Stimulated activated CD4-positive, alpha-beta T cell treated with anti-CD3 and anti-CD28 coated beads, Interleukin-2, amount 100 ng/mL, for 48 hours (primary cell): ENCODE measurements at places on chromosomes 11 and 22.
A peak's percentile ranks its signal among the peaks of the same experiment; 100 is the strongest.

DNA sequence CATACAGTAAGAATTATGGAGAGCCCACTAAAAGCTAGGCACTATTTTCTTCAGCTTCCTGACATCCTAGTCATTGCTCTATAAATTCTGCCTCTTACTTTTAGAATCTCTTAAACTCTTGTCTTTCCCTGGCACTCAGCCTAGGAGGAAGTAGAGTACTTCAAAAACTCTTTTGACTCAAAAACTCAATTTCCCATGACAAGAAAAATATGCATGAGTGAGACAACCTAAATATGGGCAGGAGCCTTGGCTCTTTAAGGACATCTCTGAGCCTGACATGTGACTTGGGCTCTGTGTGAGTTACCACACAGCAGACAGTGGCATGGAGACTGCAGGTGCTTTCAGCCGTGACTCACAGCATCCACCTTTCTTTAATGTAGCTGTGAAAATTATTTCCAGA lies 97.5 kb upstream of the CCDC179 start:
- DNase-seq: no peak

DNA sequence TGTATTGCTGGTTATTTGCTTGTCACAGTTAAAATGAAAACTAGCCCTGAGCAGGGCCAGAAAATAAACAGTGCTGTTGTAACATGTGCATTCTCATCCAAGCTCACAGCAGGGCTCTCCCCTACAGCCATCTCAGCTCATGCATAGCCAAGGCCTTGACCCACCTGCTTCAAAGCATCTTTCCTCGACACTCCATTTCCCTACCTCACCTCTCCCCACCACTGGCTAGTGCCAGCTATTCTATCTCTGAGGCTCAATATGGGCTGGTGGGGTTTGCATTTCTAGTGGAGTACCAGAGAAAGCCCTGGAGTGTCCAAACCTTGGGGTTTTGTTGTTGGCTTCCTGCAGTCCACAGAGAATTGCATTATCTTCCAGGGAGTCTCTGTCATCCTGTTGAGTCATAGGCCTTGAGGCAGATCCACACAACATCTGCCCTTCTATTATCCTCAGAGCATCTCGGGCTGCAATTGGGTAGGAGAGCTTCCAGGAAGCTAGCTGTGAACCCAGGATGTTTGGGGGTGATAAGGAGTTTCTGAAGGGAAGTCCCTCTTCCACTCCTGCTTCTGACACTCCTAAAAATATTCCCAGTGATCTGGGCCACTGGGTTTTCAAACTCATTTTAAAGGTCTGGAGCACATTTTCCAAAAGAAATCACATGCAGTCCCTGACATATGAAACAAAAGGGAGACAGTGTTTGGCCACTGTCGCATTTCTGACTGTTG lies 36.1 kb upstream of the AMOTL1 start:
- DNase-seq: no peak

GRCh38 chr11:114279792-114280546 lies 16.2 kb upstream of the NNMT start:
- no peak for DNase-seq

DNA sequence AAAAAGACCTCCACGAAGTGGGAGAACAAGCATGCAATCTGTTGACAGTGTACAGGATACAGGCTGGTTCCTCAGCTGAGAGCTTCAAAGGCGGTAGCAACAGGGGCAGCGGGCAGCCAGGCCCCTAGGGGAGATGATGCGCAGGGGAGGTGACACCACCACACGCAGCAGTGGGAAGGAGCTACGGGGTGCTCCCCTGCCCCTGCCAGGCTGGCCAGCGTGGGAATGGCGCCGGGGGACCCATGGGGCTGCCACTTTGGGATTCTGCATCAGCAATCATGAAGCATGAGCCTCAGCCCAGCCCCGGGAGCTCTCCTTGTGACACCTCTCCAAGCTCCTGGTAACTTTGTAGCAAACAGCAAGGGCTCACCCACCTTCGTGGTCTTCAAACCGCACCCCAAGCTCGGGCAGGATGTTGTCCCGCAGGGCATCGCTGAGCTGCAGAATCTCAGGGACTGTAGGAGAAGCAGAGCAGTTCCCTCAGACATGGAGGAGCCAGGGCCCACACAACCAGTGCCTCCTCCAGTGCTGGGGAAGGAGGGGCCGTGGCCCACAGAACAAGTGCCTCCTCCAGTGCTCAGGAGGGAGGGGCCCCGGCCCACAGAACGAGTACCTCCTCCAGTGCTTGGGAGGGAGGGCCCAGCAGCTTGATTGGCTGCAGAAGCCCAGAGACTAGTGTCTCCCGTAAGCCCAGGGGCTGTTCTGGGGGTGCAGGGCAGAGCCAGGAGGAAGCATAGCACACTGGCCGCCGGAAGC lies 14.6 kb upstream of the NAP1L4 start:
- no peak for DNase-seq

- no peak for DNase-seq
Observed at GRCh38 chr11:103648670-103649400, 387.6 kb upstream of the DDI1 start.

GRCh38 chr11:75371949-75372876 lies 20.8 kb upstream of the ARRB1 start:
- no peak for DNase-seq

DNA sequence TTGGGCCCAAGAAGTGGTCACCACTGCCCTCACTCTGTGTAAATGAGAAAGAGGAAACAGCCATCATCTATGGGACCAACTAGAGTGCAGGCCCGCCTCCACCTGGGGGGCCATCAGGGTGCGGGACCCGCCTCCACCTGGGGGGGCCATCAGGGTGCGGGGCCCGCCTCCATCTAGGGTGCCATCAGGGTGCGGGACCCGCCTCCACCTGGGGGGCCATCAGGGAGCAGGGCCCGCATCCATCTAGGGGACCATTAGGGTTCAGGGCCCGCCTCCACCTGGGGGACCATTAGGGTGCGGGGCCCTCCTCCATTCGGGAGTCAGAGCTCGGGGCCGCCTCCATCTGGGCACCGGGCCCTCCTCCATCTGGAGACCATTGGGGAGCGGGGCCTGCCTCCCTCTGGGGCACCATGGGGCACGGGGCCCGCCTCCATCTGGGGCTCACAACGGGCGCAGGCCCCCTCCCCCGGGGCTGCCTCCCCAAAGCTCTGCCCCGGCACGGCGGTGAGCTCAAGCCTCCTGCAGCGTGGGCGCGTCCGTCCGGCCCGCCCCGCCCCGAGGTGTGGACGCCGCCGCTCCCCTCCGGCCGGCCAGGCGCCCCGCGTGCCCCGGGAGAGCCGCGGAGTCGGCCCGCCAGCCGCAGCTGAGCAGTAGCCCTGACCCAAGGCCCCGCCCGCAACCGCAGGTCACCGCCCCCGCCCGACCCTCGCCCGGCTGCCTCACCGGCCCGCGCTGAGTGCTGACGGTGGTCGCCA lies 512 bp downstream of the TOLLIP start:
- DNase-seq: no peak

DNA sequence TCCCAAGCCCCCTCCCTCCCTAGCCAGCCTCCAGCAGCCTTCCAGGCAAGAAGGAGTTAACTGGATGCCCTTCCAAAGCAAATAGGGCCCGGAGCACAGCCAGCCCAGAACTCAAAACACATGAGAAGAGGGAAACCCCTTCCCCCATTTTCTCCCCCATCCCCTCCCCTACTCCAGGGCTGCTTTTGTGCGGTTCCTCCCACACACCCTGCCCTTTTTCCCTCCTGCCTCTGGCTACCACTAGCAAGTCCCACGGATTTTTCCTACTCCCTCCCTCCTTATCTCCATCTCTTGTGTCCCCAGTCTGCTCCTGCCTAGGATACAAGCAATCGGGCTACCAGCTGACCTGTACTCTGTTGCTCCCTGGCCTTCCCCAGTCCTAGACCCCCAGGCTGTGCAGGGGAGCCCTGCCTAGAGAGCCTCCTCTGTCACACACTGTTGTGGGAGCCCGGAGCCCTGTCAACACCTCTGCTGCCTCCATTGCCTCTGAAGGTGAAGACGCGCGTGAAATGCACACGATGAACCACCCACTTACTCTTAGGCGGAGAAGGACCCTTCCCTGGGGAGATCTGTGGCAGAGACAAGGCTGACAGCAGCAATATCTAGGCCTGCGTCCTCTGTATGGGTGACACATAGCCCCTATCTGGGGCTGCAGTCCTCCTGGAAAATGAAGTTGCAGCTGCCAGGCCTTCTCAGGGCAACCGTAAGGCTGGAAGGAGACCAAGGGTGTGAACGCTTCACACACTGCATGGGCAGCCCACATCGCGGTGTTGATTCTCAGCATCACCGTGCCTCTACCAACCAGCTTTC lies 282.8 kb downstream of the MN1 start:
- DNase-seq: no peak

GRCh38 chr22:37601540-37602442 lies 6.8 kb upstream of the GGA1 start:
- DNase-seq: no peak

DNA sequence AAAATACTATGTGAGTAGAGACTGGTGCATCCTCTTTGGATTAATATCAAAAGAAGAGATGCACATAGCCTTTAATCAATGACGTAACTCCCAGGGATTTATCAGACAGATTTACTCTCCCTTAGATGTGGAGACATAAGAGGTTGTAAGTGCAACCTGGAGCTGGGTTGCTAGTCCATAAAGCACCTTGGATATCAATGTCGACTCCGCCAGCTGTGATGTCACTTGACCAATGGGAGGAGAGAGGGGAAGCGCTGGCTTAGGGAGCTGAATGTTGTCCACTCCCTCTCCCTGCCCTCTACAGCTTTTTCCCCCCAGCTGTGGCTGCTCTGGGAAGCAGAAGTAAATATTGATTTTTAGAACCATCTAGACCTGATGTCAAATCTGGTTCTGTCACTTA lies 28.9 kb upstream of the TMEM86A start:
- no peak for DNase-seq

DNA sequence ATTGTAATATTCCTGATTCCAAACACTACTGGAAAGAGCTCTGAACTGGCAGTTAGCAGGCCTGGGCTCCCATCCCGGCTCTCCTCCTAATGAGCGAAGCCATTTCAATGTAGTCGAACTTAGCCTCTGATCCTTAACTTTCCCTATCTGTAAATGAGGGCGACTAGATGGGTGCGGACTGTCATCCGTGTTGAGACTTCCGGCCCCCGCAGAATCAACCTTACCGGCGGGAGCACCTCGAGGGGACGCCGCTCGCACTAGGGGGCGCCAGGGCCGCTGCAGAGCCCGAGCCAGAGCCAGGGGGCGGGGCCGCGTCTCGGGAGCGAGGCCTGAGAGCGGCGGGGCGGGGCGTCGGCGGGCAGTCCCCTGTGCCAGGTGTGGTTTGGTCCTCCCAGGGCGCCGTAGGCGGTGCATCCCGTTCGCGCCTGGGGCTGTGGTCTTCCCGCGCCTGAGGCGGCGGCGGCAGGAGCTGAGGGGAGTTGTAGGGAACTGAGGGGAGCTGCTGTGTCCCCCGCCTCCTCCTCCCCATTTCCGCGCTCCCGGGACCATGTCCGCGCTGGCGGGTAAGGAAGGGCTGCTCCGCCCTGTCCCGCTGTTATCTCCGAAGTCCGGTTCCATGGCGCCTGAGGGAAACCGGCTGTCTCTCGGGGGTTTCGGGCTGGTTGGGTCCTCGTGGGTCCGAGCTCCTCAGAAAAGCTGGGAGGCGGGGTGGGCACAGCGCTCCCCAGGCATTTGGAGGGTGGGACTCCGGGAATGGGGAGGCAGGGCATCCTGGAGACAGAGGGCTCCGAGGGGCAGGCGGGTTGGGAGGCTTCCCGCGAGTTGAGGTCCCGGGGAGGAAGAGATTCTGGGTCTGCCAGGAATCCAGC lies at the start of gene LIMK2:
LIMK2 (plus strand) TSS at position 437 of the 869 bp plus-strand sequence; CDS start at position 548, 111 bp downstream.
- peak; percentile 99 for DNase-seq

GRCh38 chr11:120212259-120212878 lies 1.5 kb downstream of the OAF start:
- no peak for DNase-seq

GRCh38 chr11:69442012-69442806 lies 39.3 kb upstream of the LINC01488 start:
- DNase-seq: no peak

GRCh38 chr11:71098776-71099175 lies 153.6 kb downstream of the SHANK2 start:
- no peak for DNase-seq

DNA sequence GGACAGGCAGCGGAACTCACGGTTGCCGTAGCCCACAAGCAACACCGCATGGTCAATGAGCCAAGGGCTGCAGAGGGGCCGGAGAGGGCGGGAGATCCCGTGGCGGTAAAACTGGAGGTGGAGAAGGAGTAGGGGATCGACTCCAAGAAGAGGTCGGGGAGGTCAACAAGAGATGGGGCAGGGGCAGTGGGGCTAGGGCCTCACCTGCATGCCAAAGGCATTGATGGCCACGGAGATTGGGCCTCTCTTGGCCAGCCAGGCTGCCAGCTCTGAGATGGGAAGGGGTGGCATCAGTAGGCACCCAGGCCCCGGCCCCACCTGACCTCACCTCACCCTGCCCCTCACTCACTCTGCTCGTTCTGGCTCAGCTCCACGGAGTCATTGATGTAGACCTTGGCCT lies 3.9 kb downstream of the CTSF start:
- no peak for DNase-seq

DNA sequence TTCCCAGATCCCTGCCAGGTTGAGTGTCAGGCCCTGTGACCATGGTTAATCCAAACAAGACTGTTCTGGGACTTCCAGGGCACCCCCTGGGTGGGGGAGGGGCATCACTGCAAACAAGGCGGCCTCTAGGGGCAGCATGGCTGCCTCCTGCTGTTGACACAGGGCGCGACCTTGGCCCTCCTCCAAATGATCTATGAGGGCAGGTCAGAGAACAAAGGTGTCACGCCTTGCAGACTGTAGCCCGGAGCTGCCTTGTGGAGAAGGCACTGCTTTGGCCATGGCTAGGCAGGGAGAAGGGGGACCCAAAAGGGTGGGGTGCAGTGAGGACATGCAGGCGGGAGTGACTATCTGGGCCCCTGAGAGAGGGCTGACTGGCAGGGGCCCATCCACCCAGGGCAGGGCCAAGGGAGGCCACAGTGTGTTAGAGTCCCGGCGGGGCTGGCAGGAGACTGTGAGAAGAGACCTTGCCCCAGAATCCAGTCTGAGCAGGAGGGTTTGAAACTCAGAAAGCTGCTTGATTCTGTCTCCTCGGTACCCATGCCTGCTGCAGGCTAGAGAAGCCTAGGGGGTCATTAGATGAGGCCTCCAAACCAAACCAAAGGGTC lies 35.6 kb downstream of the KCNC1 start:
- no peak for DNase-seq

DNA sequence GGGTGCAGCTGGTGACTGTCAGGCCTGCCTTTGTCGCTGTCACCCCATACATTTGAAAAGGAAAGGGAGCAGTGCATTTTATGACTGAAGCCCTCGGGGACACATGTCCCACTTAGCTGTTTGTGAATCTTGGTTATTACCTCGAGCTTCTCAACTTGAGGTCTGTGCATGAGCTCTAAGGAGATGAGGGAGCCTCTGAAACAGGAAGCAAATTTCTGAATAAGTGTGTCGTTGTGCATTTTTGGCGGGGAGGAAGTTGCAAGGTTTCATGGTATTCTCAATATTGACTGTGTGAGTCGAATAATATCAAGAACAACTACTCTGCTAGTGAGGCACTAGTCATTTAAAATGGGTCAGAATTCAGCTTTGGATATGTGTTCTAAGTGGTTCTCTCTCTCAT lies 149.7 kb upstream of the PLET1 start:
- no peak for DNase-seq
